Breast epithelium (tissue), 4 donors: ENCODE measurements at places on chromosomes 3 and 15. TPM values are rescaled to one million over a fixed set of nuclear protein-coding genes. Genes with fewer than 3 reads are reported as not detected.

DNA sequence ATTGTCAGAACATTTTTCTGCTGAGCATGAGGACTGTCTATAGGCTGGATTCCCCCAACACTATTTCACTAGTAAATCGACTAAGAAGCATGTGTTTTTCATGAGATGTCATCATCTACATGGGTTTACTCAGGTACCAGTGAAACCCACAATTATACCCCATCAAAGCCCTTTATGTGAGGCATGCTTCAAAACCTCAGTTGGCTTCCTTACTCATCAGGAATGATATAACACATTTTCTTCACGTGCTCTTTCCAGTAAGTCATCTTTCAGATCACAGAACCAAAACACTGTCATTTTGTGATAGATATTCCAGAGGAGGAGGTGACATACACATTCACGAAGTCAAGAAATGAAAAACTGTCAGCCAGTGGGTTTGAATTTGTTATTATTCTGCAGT lies 116.5 kb downstream of the ANO10 start:
- DNase-seq: no peak

DNA sequence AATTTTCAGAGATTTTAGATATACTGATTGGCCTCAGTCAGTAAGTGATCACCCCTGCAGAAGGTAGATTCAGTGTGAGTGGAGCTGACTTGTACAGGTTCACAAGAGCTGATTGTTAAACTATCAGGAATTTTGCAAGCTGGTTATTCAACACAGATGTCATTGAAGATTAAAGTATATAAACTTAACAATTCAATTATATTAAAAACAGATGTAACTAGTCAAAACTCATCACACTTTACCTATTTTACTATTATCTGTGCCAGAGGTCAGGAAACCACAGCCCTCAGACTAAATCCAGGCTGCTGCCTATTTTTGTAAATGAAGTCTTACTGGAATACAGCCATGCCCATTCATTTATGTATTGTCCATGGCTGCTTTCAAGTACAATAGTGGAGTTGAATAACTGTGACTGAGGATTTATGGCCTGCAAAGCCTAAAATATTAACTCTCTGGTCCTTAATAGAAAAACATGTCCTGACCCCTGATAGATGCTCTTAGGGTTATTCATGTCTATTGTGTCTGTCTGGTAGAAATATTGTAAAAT lies 429.3 kb upstream of the PDZRN3 start:
- DNase-seq: no peak

GRCh38 chr15:60945196-60945595 lies 283.9 kb downstream of the RORA start:
- DNase-seq: no peak

- DNase-seq: no peak
Observed at GRCh38 chr3:139970526-139970925, 35.5 kb downstream of the CLSTN2 start.

- no peak for DNase-seq
Observed at GRCh38 chr3:1908651-1909445, 189.8 kb upstream of the CNTN4 start.

DNA sequence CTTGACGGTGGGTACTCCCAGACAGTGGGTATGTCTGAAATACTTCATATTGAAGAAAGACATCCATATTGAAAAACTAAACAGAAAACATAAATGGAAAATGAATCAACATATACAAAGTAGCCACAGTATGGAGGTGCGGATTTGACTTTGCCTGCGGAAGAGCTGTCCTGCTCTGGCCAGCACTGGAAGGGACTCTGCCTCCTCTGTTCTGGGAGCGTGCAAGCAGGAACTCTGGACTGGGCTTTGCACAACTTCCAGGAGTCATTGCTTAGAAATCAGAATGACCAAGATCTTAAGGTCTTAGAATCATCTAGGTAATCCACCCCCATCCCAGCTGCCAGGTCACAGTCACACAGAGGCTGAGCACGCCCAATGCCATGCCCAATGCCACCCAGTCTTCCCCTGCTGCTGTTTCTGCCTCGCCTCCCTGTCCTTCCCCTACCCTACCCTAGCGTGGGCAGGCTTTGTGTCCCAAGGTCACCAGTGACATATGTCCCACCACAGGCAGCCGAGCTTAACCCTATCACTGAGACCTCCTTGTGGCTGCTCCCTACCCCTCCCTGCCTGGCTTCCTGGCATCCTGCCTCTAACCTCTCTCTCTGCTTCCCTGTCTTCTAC lies 36.3 kb downstream of the CDC25A start:
- no peak for DNase-seq

GRCh38 chr15:31597466-31597865 lies 270.8 kb downstream of the KLF13 start:
- no peak for DNase-seq

DNA sequence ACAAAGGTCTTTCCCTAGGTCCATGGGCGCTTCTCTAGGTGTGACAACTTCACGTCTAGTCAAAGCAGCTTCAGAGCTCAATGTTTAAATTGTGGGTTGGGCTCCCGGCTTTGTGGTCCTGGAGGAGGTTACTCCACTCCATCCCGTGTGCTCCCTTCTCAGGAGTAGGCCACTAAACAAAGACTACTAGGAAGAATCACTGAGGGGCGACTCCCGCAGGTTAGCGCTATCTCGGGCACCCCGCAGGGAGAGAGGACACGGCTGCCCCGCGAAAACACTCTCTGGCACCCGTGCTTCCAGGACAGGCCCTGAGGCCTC lies 500 bp downstream of the PARP6 start:
- no peak for DNase-seq

- no peak for DNase-seq
Observed at GRCh38 chr15:70430069-70430468, 332.4 kb upstream of the TLE3 start.

DNA sequence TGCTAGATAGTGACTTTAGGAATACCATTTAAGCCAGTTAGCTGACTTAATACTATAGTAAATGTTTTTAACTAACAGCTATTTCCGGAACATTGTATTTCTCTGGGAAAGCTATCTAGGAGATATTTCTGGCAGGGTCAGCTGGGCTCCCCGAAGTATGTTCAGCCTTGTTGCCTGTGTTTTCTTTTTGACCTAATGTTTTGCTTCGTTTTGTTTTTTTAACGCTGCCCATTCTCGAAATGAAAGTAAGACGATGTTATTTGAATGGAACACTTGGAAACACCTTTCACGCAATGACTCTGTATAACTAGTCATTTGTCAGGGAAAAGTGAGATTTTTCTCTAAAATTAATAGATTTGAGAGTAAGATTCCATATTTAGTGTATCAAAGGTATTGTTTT lies 702.9 kb upstream of the NAALADL2 start:
- DNase-seq: no peak

DNA sequence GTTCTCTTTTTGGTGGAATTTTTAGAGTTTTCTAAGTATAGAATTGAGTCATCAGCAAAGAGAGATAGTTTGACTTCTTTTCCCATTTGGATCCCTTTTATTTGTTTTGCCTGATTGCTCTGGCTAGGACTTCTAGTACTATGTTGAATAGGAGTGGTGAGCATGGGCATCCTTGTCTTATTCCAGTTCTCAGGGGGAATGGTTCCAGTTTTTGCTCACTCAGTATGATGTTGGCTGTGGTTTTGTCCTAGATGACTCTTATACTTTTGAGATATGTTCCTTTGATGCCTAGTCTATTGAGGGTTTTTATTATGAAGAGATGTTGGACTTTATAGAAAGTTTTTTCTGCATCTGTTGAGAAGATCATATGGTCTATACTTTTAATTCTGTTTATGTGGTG lies 72.5 kb downstream of the TNFAIP8L3 start:
- no peak for DNase-seq

GRCh38 chr3:169118666-169119370 lies 544.7 kb downstream of the MECOM start:
- no peak for DNase-seq

GRCh38 chr3:178987745-178988144 lies 83.9 kb downstream of the ZMAT3 start:
- DNase-seq: no peak

- no peak for DNase-seq
Observed at GRCh38 chr15:95323796-95324195, 1006.7 kb upstream of the NR2F2 start.

DNA sequence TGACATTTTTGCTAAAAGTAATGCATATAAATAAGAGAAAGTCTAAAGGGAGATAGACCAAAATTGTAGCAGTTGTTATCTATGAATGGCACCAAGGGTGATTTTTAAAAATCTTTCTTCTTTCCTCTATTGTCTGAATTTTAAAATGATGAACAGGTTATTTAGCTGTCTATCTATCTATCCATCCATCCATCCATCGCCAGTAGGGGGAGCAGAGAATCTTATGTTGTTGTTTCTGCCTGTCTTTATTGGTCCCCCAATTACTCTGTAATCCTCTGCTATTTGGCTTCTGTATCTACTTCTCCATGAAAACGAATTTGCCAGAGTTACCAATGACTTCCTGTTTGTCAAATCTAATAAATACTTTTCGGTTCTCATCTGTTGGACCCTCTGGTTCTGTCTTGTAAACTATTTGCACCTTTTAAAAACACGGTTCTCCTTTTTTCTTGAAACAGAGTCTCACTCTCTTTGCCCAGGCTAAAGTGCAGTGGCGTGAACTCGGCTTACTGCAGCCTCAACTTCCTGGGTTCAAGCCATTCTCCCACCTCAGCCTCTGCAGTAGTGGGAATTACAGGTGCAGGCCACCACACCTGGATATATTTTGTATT lies 86.0 kb downstream of the ECT2 start:
- DNase-seq: no peak

GRCh38 chr3:43213631-43214030 lies 72.7 kb upstream of the SNRK start:
- no peak for DNase-seq

DNA sequence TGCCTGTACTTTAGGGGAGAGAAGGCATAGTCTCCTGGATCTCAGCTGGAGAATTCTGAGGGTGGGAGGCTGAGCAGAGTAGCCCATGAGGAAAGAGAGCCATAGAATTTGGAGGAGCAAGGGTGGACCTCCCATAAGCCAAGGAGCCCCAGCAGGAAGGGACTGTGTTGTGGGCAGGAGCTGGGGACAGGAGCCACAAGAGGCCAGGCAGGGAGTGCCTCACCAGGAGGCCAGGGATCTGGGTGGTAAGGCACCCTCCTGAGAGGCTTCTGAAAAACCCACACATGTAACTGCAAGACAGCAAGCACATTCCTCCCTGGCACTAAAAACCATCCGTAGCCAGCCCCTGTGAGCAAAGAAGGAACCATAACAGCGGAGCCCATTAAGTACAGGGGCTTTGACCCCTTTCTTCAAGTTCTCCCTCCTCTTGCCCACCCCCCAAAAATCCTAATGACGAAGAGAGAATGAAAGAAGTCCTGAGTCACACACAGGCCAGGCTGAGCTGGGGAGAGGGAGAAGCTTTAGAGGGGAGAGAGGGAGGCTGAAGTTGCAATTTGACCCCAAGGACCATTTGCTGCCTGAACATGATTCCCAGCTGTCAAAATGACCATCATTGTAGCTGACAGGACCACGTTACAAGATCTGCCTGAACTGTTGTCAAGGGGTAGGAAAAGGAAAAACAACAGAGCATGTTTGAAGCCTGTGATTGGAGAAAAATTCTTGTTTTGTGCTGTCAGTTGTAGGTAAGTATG lies 82.6 kb downstream of the TRIM42 start:
- no peak for DNase-seq

RTP4 gene
- total RNA-seq: 0.32 TPM

CCDC39 gene
- total RNA-seq: 0.32 TPM

EFCAB12 gene
- 1.3 TPM for total RNA-seq

OIP5 gene
- 0.80 TPM for total RNA-seq

NRG4 gene
- not detected for total RNA-seq

SOX14 gene
- total RNA-seq: not detected

ALAS1 gene
- total RNA-seq: 33.3 TPM

ZIC4 gene
- total RNA-seq: 0.15 TPM

PDZRN3 gene
- 79.6 TPM for total RNA-seq
